ENCODE measurements at places on chromosomes 11 and 22.

DNA sequence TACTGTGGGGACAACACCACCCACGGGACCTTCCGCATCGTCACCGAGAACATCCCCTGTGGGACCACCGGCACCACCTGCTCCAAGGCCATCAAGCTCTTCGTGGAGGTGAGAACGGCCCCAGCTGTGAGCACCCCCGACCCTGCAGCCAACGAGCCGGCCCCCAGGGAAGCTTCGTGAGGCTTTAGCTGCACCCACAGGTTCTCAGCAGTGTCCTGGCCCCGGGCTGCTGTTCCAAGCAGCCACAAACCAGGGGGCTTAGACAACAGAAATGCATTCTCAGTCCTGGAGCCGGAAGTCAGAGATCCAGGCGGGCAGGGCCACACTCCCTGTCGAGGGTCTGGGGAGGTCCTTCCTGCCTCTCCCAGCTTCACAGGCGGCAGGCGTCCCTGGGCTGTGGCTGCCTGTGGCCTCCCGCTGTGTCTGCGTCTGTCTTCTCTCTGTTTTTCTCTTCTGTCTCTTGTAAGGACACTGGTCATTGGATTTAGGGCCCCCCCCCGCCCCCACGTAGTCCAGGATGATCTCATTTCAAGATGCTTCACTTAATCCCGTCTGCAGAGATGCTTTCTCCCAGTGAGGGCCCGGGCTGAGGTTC lies 12.5 kb downstream of the MUC5B start:
- no peak for DNase-seq

- DNase-seq: no peak
Observed at GRCh38 chr11:72349616-72350218, 84.6 kb downstream of the CLPB start.

DNA sequence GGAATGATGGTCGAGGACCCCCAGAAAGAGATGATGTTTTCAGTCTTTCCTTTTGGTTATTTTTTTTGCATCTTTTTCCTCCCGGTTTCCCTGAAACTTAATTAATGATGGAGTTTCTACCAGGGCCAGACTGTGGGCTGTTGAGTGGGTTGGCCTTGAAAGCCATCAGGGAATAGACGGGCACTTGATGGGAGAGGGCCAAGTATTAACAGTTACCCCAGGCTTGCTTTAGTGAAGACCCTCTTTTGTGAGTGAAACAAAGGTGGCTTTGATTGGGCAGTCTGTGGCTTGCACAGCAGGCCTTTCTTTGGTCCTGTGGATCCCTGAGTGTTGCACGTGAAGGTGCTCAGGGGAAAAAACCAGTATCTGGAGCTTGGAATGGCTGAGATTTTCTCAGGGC lies 56.9 kb downstream of the AMOTL1 start:
- no peak for DNase-seq

- DNase-seq: no peak
Observed at GRCh38 chr11:118820412-118821357, 29.7 kb upstream of the DDX6 start.

GRCh38 chr11:11436715-11437313 lies 83.8 kb upstream of the CSNK2A3 start:
- DNase-seq: no peak

- no peak for DNase-seq
Observed at GRCh38 chr11:126407101-126407521, 51.6 kb downstream of the ST3GAL4 start.
